ENCODE measurements at places on chromosomes 16 and 17.

DNA sequence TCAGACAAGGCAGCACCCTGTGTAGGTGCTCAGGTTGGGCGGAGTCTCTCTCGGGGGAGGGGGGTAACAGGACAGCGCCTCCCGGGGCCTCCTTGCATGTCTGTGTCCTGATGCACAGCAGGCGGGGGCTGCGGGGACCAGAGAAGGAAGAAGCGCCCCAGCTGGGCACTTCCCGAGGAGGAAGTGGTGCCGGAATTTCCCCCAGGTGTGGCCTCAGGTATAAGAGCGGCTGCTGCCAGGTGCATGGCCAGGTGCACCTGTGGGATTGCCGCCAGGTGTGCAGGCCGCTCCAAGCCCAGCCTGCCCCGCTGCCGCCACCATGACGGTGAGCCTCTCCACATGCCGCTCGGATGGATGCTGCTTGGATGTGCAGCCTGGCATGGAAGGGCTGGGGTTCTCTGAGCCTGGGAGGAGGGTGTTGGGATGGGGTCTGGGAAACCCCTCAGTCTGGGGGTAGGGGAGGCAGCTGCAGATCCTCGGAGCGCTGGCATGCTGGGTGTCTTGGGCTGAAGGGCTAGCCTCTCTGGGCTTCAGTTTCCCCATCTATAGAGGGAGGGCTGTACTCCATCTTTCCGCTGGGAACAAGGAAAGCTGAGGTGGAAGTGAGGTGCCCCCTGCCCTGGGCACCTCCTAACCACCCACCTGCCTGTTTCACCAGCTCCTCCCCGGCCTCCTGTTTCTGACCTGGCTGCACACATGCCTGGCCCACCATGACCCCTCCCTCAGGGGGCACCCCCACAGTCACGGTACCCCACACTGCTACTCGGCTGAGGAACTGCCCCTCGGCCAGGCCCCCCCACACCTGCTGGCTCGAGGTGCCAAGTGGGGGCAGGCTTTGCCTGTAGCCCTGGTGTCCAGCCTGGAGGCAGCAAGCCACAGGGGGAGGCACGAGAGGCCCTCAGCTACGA, at the start of gene IL17C:
TSS of gene IL17C (plus strand) at position 250 of the 908 bp plus-strand sequence. CDS start at position 320, 70 bp downstream.
- DNase-seq: no peak

- DNase-seq: no peak
Measured at GRCh38 chr16:57536306-57537193, at the start of gene CCDC102A. Gene CCDC102A (minus strand): TSS chr16:57536571. CDS start chr16:57529177, 7,394 bp downstream.

GRCh38 chr16:17270111-17270510, 200.6 kb downstream of the XYLT1 start:
- no peak for DNase-seq

DNA sequence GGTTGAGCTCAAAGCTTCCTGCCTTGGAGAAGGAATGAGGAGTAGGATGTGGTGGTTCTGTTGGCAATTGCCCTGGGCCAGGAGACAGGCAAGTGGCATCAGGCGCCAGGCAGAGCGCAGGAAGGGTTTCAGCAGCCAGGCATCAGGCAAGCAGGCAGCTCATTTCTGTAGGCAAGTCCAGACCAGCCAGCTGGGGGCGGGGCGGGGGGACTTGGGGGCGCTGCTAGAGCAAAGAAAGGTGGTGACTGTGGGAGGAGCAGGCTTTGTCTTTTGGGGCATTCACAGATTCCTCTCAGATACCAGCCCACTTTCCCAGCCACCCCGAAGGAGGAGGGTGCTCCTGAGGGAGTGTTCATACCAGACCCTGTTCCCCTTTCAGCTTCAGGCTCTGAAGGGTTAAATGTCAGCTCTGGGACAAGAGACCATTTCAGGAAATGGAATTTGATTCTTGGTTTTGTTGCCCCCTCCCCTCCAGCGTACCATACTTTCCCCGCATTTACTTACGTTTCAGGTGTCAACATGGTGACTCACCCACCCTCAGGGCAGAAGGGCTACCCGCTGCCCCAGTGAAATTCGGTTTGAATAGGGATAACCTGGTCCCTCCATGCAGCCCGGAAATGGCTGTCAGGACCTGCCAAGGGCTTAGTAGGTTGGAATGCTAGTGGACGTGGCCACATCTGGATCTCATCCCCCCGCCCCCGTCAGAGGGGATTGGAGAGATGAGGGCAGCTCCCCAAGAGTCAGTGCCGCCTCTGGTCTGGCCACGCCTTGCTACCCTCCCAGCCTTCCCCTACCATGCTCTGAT, 13.2 kb downstream of the NGFR start:
- no peak for DNase-seq

DNA sequence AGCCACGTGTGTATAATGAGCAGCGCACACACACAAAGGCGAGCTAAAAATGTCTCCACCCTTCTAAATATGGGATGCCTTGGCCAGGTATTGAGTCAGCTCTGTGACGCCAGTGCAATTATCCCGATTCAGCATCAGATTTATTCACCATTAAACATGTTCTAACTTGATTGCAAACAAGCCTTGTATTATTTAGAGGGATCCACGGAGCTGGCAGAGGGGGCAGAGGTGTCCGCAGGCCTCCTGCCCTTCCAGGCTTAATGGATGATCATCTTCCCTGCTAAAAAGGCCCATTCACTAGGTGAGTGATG, 591.7 kb downstream of the MAF start:
- DNase-seq: no peak

DNA sequence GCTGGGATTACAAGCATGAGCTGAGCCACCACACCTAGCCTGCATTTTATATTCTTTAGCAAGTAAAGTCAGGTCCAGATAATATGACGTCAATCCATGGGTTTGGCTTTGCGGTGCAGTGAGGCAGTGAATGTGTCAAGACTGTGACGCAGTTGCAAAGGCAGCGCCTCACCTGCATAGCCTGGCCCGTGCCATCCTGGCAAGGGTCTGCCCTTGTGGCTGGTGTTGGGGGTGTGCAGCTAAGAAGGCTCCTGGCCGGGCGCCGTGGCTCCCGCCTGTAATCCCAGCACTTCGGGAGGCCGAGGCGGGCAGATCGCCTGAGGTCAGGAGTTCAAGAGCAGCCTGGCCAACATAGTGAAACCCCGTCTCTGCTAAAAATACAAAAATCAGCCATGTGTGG, 7.0 kb downstream of the PDF start:
- no peak for DNase-seq

GRCh38 chr16:66030036-66030435, 336.5 kb upstream of the CDH5 start:
- DNase-seq: no peak

DNA sequence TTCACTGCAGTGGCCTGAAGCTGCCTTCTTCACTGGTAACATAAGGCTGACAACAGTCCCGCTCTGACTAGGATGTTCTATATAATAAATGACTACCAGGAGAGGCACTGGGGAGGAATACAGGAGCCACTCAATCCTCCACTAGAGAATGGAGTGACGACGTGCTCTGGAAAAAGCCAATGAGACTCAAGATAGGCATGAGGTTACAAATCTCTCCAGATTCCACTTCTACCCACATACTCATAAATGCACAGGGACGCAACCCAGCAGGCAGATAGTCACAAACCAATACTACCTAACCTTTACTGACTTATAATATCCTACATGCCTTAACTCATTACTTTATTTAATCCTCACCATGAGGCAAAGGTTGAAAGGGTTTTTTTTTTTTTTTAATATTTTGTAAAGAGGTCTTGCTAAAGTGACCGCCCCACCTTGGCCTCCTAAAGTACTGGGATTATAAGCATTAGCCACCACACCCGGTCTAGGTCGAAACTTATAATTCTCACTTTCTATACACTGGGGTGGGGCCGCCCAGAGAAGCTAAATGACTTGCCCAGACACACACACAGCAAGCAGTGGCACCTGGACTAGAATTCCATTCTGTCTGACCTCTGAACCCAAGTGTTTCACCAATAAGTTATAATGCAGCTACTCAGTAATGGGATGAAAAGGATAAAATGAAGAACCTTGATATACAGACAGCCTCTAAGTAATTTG, 33.7 kb downstream of the TOM1L2 start:
- DNase-seq: no peak

DNA sequence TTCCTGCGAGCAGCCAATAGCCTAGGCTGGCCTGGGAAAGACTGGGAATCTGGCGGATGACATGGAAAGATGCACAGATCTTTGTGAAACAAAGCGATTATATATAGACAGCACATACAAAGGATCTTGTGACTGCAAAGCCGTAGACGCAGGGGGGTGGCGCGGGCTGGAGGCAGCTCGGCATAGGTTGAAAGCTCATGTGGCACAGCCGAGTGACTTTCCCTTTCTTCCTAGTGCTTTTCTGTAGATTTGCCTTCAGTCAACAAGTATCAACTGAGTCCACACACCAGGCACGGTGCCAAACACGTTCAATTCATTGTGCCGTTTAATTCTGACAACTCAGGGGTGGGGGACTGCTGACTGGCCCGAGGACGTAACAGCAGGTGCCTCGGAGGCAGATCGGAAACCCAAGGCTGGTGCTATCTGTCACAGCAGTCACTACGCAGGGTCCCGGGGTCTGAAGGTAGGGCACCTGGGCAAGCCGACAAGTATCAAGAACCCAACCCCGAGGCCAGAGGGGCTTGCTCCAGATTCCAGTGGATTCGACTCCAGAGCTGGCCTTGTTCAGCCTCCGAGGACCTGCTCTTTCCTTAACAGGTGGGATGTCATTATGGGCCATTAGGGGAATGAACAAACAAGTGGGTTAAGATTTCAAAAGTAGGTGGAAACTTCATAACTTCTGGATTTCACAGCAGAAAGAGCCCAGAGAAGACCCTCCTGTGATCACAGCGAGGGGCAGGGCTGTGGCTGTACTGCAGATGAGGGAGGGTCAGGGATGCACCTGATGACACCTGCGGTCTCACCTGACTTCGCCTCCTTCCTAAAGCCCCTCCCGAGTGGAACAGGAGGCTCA, 5.9 kb downstream of the PAM16 start:
- DNase-seq: no peak

DNA sequence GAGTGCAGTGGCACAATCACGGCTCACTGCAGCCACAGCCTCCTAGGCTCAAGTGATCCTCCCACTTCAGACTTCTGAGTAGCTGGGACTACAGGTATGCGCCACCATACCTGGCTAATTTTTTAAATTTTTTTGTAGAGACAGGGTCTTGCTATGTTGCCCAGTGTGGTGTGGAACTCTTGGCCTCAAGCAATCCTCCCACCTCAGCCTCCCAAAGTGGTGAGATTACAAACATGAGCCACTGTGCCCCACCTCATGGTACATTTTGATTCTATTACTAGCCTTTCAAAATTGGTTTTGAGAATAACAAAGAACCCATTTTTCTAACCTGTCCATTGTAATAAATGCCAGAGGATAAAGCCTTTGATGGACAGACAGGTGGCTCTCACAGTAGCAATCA, 1.4 kb downstream of the CCDC43 start:
- no peak for DNase-seq

GRCh38 chr17:10031127-10031526, 126.1 kb upstream of the RCVRN start:
- no peak for DNase-seq

- DNase-seq: no peak
Measured at GRCh38 chr16:15701975-15702970, 52.2 kb downstream of the NDE1 start.
